ENCODE measurements at places on chromosomes 16 and 17.

DNA sequence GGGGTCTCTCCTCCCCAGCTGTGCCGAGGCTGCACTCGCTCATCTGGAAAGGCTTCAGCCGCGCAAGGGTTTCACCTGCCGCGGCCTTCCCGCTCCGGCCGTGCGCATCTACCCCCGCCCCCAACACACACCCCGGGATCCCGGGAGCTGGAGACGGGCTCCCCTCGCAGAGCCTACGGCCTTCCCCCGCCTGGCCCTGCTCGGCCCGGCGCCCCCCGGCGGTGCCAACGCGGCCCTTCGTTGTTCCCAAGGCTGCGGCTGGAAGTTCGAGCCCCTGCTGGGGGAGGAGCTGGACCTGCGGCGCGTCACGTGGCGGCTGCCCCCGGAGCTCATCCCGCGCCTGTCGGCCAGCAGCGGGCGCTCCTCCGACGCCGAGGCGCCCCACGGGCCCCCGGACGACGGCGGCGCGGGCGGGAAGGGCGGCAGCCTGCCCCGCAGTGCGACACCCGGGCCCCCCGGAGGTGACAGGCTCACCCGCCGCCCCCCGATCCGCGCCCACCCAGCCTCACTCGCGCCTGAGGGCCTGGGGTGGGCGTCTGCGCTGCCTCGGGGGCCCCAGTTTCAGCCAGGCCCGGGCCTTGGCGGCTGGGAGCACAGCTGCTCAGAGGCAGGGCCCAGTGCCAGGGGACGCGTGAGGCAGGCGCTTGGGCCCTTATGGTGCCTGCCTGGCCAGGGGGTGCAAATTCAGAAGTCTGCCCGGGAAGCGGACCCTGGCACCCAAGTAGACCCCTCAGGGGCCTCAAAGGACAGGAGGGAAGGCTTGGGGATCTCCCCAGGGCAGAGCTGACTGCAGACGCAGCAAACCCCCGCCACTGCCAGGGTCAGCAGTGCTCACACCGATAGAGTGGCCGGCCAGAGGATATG, 11.2 kb downstream of the GALK1 start:
- peak; percentile 94 for DNase-seq

DNA sequence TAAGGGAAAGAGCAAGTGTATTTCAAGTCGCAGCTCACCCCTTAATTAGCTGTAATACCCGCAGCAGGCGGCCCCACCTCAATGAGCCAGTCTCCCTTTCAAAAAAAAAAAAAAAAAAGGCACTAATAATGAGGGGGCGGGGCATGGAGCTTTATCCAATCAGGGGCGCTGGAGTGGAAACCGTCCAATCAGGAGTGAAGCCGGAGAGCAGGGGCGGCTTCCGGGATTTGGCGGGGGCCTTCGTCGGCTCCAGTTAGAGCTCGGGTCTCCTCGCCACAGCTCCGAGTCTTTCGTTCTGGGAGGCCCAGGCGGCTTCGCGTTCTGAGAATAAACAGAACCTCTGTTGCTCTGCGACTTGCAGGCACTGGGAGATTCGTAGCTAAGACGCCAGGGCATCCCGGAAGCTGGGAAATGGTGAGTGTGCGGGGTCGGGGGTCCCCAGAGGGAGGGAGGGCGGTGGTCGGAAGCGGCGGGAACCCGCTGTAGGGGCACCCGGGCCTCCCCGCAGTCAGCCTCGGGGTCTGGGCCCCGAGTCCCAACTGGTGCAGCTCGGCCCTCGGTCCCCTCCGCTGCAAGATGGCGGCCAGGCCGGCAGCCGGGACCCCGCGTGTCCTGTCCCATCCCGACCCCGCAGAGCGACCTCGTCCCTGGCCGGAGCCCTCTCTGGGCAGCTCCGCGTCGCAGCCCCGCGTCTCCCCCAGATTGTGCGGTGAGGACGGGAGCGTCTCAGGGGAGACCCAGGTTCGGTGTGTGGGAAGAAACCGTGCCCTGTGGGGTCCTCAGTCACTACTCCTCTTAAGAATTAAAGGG, at the start of gene ZNF267:
Gene ZNF267 (plus strand): TSS at position 252 of the 810 bp plus-strand sequence. CDS start 160 bp downstream, at position 412.
- peak; percentile 88 for DNase-seq

DNA sequence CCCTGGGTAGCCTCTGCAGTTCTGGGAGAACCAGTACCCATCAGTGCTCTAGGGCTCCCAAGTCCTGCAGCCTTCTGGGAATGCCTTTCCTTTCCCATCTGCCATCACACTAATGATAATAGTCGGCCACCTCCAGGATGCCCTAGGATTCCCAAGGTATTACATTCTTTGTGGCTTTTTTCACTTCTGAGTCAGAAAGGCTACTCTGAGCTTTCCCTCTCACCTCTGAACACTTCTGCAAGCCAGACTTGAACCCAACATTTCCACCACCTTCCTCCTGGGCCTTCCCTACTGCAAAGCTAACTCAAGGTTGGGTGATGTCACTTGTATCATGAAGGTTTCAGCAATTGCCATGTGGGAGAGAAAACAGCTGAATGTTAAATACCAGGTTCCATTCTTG, 49.7 kb upstream of the CCL2 start:
- DNase-seq: no peak

GRCh38 chr17:75194879-75195278, 10.6 kb upstream of the NUP85 start:
- no peak for DNase-seq

DNA sequence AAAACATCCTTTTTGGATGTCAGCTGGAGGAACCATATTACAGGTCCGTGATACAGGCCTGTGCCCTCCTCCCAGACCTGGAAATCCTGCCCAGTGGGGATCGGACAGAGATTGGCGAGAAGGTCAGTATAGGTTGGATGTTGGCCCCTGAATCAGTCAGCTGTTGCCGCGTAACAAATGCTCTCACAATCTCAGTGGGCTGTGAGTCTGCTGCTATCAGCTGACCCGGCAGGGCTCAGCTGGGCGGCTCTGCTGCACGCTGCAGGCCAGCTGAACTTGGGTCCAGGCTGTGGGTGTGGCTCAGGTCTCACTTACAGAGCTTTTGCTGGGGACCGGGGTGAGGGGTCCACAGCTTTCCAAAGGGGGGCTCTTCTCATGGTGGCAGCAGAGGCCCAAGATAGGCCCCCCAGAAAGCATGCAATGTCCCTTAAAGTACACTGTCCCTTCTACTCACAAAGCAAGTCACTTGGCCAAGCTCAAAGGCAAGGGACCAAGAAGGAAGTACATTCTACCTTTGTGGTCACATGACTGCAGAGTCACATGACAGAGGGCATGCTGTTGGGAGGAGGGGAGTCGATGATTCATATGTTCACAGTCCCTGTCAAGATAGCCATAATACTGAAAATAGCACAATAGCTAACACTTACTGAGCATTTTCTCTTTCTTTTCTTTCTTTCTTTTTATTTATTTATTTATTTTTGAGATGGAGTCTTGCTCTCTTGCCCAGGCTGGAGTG, 134.2 kb downstream of the ABCC1 start:
- DNase-seq: no peak

DNA sequence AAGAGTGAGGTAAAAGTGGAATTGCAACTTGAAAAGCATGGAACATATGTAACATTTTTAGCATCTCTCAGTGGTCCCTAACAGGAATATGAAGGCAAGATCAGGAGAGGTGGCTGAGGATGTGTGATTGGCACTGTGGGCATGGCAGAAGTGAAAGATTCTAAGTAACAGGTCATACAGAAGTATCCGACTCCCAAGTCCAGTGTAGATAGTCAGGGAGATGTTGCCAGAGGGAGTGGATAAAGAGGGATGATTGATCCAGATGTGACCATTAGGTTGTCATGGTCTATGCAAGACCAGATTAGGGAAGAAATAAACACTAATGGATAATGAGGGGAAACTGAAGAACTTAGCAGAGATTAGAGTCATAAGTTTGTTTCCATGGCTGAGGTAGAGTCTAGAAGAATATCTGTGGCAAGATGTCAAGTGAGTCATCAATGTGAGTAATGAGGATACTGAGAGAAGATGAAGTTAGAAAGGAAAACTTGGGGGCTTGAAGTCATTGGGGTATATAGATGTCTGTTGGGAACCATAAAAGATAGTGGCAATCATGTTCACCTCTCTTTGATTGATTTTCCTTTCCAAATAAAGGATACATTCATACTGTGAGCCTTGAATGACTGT, 23.9 kb upstream of the CAPNS2 start:
- no peak for DNase-seq

- no peak for DNase-seq
These were observed 15.7 kb downstream of the GJD3 start for GRCh38 chr17:40348562-40349476.

DNA sequence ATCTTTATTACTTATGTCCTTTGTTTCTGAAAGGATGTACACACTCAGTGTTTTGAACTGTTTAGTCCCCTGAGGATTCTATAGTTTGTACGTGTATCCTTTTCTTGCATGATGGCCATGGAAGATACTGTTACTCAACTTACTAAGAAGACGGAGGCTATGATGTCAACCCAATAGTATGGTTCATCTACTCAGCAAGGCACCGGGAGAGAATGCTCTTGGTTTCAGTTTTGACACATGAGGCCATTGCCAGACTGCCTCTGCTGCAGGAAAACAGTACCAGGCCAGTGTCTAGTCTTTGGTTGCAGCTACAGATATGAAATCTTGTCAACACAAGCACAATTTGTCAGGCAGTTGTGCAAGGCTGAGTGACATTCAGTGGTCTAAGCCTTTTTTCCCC, 134.5 kb downstream of the MRTFB start:
- DNase-seq: peak; percentile 20
